ENCODE measurements at places on chromosomes 7 and 10.
A peak's percentile ranks its signal among the peaks of the same experiment; 100 is the strongest.

- no peak for DNase-seq
Measured at GRCh38 chr7:55657654-55658053, 85.4 kb upstream of the VOPP1 start.

DNA sequence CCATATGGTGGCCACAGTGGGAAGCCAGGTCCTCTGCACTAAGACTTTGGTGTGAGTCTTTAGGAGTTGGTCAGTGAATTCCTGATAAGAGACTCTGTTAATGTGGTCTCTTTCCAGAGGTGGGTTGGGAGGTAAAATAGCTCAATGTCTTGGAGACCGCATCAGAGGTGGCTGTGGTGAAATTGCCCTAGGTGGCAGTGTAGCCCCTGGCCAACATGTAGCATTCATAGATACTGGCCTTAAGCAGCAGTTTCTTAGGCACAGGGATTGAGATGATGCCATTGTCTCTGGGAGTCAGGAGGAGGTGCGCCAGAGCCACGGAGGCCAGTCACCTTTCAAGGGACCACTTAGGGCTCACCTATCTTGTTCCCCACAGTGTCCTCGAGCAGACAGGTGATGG, 202.8 kb downstream of the CREB5 start:
- DNase-seq: no peak

DNA sequence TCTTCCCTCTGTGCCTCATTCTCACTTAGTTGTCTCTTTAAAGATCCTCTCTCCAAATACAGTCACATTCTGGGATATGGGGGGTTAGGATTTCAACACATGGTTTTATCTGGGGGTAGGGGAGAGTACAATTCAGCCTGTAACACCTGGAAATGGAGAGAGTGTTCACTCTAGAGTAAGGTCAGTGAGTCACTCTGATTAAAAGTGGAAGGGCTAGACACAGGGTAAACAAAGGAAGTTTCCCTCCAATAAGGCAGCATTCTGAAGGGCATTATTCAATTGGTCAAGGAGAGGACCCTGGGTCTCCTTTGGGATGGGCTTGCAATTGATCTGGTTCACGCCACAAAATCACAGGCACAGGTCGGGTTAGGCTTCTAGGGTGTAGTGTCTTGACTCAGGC, 232.8 kb upstream of the NPSR1 start:
- DNase-seq: no peak

- DNase-seq: peak; percentile 69
Measured at GRCh38 chr7:2037808-2038522, 194.8 kb downstream of the MAD1L1 start.

- no peak for DNase-seq
Measured at GRCh38 chr10:35925493-35925892, 283.4 kb upstream of the FZD8 start.
